Ovary (tissue), 10 donors: ENCODE measurements at places on chromosomes 4 and X.

- H3K27me3 ChIP-seq: no peaks in the 10 kb centered on the region
- H3K4me3 ChIP-seq: no peak overlapping the region
- no peak for DNase-seq
- H3K4me1 ChIP-seq: no peaks in the 10 kb centered on the region
- no peak overlapping the region for H3K27ac ChIP-seq
- H3K36me3 ChIP-seq: no peaks in the 10 kb centered on the region
Observed at GRCh38 chrX:15529165-15529564, 28.6 kb downstream of the BMX start.

- no peak overlapping the region for H3K27ac ChIP-seq
- H3K4me3 ChIP-seq: no peak overlapping the region
- no peaks in the 10 kb centered on the region for H3K27me3 ChIP-seq
- H3K36me3 ChIP-seq: no peaks in the 10 kb centered on the region
Observed at GRCh38 chr4:23033796-23034195, 341.1 kb downstream of the GBA3 start.

- H3K4me3 ChIP-seq: no peak overlapping the region
- H3K27ac ChIP-seq: no peak overlapping the region
- no peaks in the 10 kb centered on the region for H3K27me3 ChIP-seq
- no peaks in the 10 kb centered on the region for H3K36me3 ChIP-seq
- no peak for DNase-seq
Observed at GRCh38 chrX:132373610-132374009, 115.2 kb downstream of the MBNL3 start.

DNA sequence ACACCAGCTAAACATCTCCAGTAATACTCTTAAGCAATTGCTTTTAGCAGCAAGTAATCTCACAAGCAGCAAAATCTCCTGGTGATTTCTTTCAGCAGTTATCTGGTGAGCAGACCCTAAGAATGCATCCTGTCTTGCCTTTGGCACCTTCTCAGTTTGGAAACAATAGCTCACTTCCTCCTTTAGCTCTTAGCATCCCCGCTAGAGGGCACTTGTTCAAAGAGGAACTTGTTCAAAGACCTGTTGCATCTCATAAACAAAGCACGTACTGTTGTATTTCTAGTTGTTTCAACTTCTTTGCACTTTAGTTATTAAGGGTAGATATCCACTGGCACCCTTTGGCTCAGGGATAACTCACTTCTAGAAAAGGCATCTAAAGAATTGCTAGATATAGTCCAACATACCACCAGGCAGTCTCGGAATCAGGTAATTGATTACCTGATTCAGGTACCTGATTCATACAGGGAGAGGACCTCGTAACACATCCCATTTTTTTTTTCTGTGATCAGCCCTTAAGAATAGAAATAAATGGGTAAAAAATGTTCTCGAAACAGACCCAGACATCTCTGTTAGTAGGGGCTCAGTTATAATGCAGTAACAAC is 81.9 kb upstream of the QRFPR start:
- no peaks in the 10 kb centered on the region for H3K27me3 ChIP-seq
- no peaks in the 10 kb centered on the region for H3K36me3 ChIP-seq
- H3K4me3 ChIP-seq: no peak overlapping the region
- no peak overlapping the region for H3K27ac ChIP-seq
- no peaks in the 10 kb centered on the region for H3K4me1 ChIP-seq

DNA sequence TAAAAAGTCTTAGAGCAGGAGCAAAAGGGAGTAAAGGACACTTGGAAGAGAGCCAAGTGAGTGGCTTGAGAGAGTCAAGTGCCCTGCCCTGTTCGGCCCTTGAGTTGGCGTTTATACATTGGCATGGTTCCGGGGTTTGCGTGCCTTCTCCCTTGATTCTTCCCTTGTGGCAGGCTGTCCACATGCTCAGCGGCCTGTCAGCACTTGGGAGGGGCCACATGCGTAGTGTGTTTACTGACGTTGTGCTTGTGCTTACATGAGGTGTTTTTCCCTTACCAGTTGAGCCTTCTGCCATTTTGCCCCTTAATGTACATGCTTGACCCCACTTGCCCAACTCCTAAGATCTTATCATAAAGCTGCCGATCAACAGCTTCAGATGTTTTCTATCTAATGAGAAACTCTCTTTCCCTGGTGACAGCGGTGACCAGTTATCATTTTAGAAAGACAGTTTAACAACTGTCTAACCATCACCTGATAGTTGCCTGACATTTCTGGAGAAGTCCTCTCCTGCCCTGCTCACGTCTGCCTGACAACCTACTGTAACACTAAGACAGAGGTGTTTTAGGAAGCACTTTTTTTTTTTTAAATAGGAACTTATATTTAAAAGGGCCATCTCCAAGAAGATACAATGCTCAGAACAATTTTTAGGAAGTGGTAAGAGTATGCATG is 49.5 kb upstream of the GC start:
- no peaks in the 10 kb centered on the region for H3K4me1 ChIP-seq
- no peak overlapping the region for H3K4me3 ChIP-seq
- DNase-seq: no peak
- H3K27ac ChIP-seq: no peak overlapping the region
- no peaks in the 10 kb centered on the region for H3K27me3 ChIP-seq

- no peaks in the 10 kb centered on the region for H3K36me3 ChIP-seq
- DNase-seq: peak; percentile 28
- no peak overlapping the region for H3K27ac ChIP-seq
Observed at GRCh38 chr4:7956270-7956808, 16.7 kb upstream of the AFAP1 start.

- H3K27me3 ChIP-seq: no peaks in the 10 kb centered on the region
- peaks cover 21% of the 10 kb centered on the region for H3K4me1 ChIP-seq
- no peak for DNase-seq
- H3K27ac ChIP-seq: no peak overlapping the region
- H3K36me3 ChIP-seq: no peaks in the 10 kb centered on the region
Observed at GRCh38 chr4:8195431-8195830, 3.7 kb upstream of the SH3TC1 start.

- H3K36me3 ChIP-seq: no peaks in the 10 kb centered on the region
- no peak overlapping the region for H3K4me3 ChIP-seq
- DNase-seq: no peak
- no peaks in the 10 kb centered on the region for H3K4me1 ChIP-seq
Observed at GRCh38 chr4:179029683-179030082, 1587.4 kb upstream of the AGA start.

- no peaks in the 10 kb centered on the region for H3K36me3 ChIP-seq
- no peak for DNase-seq
- no peaks in the 10 kb centered on the region for H3K27me3 ChIP-seq
Observed at GRCh38 chr4:143307531-143307930, 29.1 kb upstream of the GAB1 start.

DNA sequence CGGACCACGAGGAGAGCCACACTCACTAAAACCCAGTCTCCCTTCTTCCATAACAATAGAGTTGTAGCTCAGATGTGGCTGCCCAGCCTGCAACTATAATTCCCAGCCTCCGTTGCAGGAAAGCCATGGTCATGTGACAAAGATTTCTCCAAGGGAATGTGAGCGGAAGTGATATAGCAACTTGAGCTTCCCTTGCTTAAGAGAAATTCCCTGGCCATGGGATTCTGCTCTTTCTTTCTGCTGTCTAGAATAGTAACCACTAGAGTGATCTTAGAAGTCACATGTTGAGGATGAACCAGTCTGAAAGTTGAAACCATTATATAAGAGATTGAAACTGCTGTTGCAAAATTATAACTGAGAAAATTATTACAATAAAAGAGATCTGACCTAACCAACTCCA is 86.4 kb upstream of the MED14 start:
- H3K36me3 ChIP-seq: no peaks in the 10 kb centered on the region
- H3K4me3 ChIP-seq: no peak overlapping the region
- DNase-seq: no peak

- no peaks in the 10 kb centered on the region for H3K27me3 ChIP-seq
- H3K4me3 ChIP-seq: no peak overlapping the region
- DNase-seq: no peak
- no peaks in the 10 kb centered on the region for H3K36me3 ChIP-seq
- H3K4me1 ChIP-seq: no peaks in the 10 kb centered on the region
Observed at GRCh38 chr4:104146048-104146447, 348.6 kb downstream of the CXXC4 start.

DNA sequence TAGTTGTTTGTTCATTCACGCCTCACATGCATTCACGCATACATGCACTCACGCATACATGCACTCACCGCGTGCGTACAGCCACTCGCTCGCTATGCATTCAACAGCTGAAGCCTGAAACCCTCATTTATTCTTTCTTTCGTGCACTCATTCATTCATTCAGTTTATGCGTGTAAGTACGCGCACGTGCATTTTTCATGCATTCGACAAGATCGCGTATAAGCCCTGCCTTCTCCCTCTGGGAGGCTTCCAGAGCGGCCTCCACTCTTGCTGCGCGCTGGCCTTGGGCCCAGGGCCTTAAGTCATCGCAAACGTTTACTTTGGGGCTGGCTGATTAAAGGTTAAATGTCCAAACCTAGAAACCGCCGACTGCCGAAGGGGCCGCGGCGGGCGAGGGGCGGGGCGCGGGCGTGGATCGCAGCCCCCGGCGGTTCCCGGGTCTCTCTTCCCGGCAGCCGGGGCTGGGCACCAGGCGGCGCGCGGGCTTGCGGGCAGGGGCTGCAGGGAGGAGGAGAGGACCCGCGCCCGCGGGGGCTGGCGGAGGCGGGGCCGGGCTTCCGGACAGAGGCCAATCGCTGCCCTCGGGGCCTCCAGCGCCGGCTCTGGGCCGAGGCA is at the start of gene GYG2:
GYG2 (plus strand) TSS at position 587 of the 615 bp plus-strand sequence. CDS start 1,259 bp downstream, outside the sequence.
- peak within 1 kb of the TSS; percentile 36 for H3K4me3 ChIP-seq
- H3K27ac ChIP-seq: no peak within 1 kb of the TSS
- H3K36me3 ChIP-seq: no peaks in the 10 kb centered on the region
- peaks cover 6% of the 10 kb centered on the region for H3K4me1 ChIP-seq

DNA sequence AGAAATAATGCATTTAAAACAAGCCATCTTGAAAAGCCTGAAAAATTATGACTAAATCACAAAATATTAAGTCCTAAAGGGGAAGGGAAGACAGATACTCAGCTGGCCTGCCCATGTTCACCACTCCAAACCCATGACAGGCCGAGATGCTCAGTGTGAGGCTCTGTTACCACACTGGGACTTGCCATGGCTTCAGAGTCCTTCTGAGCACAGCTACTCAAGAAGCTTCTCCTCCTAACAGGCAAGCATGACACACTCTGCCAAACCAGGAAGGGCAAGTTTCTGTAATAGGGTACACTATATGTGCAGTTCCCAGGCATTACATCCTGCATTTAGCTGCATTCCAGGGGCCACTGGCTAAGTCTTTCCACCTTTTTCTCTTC is 34.0 kb upstream of the CYBB start:
- no peaks in the 10 kb centered on the region for H3K27me3 ChIP-seq
- H3K4me1 ChIP-seq: no peaks in the 10 kb centered on the region
- DNase-seq: no peak
- no peak overlapping the region for H3K27ac ChIP-seq
- no peak overlapping the region for H3K4me3 ChIP-seq

DNA sequence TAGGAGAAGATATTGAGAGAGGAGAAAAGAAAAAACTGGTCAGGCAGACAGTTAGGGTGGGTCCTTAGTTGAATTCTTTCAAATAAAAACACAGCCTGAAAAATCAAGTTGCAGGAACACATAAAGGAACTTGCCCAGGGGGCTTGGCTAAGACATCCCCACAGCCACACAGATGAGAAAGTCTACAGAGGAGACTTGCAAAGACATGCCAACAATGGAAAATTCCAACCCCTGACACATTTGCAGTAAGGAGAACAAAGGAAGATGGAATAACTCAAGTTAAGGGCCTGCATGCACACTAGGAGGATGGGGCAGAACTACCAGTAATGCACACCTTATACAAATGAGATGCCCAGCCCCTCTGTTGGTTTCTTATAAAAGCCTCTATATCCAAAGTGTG is 197.6 kb downstream of the CPXCR1 start:
- no peaks in the 10 kb centered on the region for H3K4me1 ChIP-seq
- no peak overlapping the region for H3K4me3 ChIP-seq
- no peaks in the 10 kb centered on the region for H3K27me3 ChIP-seq
- H3K27ac ChIP-seq: no peak overlapping the region
- no peak for DNase-seq
- no peaks in the 10 kb centered on the region for H3K36me3 ChIP-seq

GRCh38 chr4:924107-925096 is 7.7 kb downstream of the GAK start:
- H3K27ac ChIP-seq: no peak overlapping the region
- H3K27me3 ChIP-seq: no peaks in the 10 kb centered on the region
- H3K36me3 ChIP-seq: no peaks in the 10 kb centered on the region
- H3K4me1 ChIP-seq: no peaks in the 10 kb centered on the region
- DNase-seq: no peak

DNA sequence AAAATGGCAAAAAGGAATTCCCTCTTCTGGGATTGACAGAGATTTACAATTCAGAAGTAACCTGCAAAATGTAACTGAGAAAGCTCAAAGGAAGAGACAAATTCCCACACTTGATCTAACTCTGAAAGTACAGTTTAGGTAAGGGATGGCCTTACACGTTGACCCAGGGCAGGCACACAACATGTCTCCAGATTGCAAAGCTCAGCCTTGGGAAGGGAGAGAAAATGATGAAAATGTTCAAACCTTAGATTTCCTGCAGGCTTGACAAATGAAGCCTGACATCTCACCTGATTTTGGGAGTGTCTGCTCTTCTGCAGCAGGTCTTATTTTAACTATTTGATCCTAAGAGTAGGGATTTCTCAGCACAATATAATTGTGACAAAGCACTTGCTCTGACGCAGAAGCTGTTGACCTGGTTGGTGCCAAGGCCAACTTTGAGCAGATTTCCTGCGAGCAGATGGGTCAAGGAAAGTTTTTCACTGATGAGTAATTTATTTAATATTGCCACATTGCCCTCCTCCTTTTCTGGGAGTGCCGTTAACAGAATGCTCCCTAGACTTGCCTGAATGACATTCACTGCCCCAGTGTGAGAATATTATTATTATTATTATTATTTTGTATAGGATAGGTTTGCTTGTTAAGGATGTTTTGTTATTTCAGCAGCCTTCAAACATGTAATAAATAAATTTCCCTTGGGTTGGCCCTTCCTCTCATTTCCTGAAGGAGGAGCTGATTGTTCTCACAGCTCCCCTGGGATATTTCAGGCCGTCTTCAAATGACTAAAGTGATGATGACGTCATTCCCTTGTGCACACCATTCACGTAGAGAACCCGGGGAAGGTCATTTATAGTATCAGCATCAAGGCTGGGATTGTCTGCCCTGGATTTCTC is 157.1 kb downstream of the VEGFC start:
- no peaks in the 10 kb centered on the region for H3K4me1 ChIP-seq
- H3K4me3 ChIP-seq: no peak overlapping the region
- no peaks in the 10 kb centered on the region for H3K27me3 ChIP-seq
- no peak overlapping the region for H3K27ac ChIP-seq
- no peak for DNase-seq

- H3K4me1 ChIP-seq: peaks cover 2% of the 10 kb centered on the region
- no peaks in the 10 kb centered on the region for H3K27me3 ChIP-seq
- H3K4me3 ChIP-seq: no peak overlapping the region
- H3K36me3 ChIP-seq: no peaks in the 10 kb centered on the region
- no peak for DNase-seq
Observed at GRCh38 chr4:104589264-104589868, 94.7 kb upstream of the CXXC4 start.
